ENCODE measurements at places on chromosomes 5 and 9.

DNA sequence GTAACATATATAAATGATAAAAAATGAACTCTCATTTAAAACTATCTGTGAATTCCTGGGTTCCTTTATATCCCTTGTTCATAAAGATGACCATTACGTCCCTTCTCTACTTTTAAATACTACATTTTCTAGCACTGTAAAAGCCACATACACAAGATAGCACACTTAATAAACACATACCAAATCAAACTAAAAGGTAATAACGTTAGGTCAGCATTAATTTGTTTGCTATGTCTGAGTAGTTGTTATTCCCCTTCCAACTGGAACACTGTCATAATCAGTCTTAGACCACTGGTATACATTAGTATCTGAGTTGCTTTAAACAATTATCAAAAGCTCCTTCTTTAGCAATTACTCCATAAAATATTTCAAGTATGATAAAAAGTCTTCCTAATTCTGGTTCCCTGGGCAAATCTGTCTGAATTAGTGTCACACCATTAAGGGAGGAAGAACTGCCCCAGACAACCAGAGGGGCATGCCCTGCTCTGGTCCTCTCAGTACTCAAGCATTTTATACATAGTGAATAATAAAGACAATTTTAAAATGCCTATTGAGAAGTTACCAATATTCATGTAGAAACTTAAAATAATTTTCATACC is 98.1 kb downstream of the RAPGEF6 start:
- no peak for DNase-seq

DNA sequence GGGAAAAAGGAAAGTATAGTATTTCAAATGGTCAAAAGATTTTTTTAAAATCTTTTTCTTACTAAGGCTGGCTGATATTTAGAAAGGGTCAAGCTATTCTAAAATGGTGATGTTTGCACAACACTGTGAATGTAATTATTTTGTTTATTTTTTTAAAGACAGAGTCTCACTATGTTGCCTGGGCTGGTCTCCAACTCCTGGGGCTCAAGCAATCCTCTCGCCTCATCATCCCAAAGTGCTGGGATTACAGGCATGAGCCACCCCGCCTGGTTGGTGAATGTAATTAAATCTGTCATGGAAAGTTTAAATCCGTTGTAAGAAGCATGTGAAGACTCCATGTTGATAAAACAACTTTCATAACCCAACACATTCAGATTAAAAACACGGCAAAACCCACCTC is 2.6 kb downstream of the UBTD2 start:
- DNase-seq, result peak; percentile 29

DNA sequence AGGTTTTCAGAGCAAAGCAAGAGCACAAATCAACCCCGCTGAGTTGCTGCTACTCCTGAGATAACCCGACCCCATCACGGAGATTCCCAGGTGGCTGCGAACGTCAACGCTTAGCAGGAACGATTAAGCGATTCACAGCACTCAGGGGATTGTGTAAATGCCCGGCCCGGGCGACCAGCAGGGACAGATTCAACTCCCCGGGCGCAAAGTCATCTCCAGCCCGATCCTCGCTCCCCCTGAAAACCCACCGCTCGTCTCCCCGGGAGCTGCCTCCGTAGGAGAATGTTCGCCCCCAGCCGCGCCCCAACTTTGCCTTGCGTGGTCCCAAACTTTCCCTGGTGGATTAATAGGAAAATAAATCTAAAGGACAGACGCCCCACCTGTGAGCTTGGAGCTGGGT is 685 bp downstream of the SLC24A2 start:
- no peak for DNase-seq

DNA sequence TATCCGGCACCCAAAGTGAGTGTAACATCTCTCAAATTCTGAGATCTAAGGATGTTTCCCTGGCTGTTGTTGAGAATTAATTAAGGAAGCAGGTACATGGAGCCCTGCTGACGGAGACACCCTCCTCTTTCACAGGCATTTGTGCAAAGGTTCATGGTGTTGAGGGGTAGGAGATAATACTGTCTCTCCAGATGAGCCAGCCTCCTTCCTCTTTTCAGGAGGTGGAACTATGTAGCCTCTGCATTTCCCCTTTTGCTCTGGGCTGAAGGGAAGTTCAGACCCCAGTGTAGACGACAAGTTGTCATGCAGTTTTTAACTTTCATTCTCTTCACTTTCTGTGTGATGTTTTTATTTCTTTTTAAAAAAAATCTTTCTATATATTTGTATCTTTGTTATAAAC is 107.5 kb downstream of the GALNT10 start:
- no peak for DNase-seq

DNA sequence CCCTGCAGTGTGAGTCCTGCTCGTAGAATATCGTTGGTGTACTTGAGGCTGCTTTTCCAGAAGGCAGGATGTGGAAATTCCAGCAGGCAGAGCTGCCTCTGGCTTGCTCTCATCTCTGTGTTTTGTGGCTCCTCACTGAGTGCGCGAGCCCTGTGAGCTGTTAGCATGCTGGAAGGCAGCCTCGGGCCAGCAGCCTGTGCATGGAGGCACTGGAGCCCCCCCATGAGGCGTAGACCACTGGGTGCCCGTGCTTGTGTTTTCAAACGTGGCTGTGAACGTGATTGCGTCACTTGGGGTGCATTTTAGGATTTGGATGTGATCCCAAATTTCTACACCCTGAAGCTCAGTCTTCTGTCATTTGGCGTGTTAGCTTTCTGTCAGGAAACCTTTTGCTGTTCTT is 3.2 kb downstream of the WDR5 start:
- peak; percentile 64 for DNase-seq

GRCh38 chr5:4196744-4197143 is 601.1 kb downstream of the IRX1 start:
- DNase-seq, result no peak

GRCh38 chr9:86486891-86487837 is 133.0 kb upstream of the TUT7 start:
- DNase-seq, result peak; percentile 64

DNA sequence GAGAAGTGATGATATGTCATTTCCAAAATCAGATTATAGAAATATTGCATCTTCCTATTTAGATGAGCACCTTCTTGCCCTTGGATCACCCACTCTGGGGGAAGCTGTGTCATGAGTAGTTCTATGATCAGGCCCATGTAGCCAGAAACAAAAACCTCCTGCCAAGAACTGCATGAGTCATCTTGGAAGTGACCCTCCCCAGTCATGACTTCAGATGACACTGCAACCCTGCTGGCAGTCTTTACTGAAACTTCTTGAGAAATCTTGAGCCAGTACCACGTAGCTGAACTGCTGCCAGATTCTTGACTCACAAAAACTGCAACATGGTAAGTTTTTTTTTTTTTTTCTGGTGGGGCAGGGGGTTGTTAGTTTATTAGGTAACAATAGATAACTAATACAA is 439.6 kb upstream of the PTGER4 start:
- DNase-seq, result no peak

DNA sequence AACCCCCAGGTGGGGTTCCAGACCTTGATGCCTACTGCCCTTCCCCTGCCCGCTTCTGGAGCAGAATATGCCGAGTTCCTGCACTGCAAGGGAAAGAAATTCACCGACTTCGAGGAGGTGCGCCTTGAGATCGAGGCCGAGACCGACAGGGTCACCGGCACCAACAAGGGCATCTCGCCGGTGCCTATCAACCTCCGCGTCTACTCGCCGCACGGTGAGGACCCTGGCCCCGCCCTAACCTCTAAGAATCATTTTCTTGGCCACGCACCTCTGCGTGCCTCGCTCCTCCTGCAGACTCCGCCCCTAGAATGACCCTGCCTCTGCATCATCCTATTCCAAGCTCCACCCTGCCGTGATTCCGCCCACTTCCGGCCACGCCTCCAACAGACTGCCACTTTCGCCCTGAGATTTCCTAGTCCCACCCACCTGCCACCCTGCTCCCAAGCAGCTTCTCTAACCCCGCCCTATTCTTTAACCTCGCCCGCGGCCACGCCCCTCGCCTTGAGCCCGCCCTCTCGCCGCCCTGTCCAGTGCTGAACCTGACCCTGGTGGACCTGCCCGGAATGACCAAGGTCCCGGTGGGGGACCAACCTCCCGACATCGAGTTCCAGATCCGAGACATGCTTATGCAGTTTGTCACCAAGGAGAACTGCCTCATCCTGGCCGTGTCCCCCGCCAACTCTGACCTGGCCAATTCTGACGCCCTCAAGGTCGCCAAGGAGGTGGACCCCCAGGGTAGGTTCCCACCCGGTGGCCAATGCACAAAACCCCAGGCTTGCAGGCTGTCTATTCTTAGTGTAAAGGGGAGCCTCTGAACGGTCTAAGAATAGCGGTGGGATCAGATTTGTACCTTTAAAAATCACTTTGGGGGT is 15.6 kb downstream of the DNM1 start:
- DNase-seq, result peak; percentile 84

- peak; percentile 74 for DNase-seq
These were observed at the start of gene IRX4 for GRCh38 chr5:1882337-1883119. TSS of gene IRX4 (minus strand) at chr5:1882925. CDS start at chr5:1882647, 278 bp downstream.

DNA sequence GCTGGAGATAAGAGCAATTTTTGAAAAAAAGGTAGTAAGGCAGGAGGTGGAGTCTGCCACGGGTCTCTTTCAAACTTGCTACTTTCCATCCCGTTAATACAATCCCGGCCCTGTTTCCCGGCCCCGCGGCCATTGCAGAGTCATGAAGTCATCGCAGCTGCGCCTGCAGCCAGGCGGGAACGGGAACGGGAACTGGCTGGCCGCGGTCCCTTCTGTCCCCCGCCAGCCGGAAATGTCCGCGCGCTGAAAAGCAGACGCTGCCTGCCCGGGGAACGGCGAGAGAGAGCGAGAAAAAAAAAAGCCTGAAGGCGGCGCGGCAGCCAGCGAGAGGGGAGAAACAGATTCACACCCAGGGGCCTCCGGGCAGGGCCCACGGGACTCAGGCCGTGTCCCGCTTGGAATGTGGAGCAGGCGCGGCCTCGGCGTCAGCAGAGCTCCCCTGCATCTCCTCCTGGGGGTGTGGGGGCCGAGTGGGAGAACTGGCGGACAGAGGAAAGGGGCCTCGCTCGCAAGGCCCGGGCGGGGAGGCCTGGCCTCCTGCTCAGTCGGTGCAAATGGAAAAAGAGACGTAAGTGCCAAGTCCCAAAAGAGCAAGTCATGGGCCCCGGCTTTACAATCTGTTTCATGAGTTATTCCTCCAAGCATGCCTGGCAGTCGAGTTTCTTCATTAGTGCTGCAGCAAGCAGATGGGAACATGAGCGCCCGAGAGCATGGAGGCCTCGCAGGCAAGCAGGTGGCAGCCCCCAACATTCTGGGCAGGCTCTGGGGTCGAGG is 201.2 kb upstream of the GAS1 start:
- peak; percentile 92 for DNase-seq

- DNase-seq, result no peak
These were observed 611.4 kb downstream of the SEMA5A start for GRCh38 chr5:8934455-8934854.

DNA sequence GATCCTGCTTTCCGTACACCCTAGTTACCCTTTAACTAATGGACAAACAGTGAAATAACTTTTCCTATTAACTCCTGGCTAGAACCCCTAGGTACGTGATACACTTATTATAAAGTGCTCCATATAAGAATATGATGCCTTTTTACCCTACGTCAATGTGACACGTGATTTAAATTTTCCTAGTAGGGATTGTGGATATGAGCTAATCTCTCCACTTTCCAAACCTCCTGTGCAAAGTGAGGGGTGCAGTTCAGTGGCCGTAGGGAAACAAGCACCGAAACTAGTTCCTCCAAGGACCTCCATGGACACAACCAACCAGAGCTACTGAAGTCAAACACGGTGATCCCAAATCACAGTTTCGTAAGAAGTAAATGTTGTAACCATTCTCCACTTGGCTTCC is 19.3 kb downstream of the NFIB start:
- no peak for DNase-seq

DNA sequence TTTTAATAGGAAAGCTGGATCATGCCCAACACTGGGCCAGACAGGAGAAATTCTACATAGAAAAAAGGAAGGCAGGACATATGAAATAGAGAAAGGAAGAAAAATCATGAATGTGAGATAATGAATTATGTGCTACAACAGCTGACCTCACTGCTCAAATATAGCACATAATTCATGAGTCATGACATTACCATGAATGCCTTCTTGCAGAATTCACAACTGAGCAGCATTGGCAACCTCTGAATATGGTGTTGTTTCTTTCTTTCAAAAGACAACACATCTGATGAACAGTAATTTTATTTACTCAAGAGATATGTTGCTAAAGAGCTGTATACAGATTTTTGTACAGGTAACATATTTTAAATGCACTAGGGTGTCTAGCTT is 34.4 kb downstream of the APBA1 start:
- peak; percentile 69 for DNase-seq

DNA sequence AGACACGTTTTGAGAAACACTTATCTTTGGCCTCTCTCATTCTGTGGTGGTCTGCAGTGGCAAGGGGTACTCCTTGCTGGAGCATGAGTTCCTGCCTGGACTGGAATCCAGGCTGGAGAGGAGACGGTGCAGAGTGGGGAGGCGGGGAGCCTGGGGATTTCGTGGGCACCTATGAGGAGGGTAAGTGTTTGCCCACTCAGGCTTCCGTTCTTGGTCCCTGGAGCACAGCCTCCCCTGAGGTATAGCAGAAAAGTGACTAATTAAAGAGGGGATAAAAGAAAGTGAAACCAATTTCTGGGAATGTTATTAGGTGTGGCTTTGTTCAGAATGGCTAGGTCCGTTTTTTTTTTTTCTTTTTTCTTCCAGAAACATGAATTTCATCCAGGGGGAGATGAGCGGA is 90.8 kb downstream of the ARHGAP26 start:
- no peak for DNase-seq

DNA sequence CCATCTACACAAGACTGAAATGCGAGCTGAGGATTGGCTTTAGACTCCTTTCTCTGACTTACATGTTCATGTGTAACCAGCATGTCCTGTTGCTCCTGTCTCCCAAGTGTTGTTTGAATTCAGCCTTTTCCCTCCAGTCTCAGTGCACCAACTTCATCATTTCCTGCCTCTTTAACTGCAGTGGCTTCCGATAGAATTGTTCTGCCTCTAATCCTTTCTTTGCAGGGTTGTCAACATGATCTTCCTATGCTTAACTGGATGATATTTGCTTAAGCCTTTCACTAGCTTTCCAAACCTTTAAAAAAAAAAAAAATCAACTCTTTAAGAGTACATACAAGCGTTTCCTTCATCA is 6.7 kb upstream of the FYB1 start:
- no peak for DNase-seq

GRCh38 chr9:134134949-134135342 is 936 bp upstream of the WDR5 start:
- DNase-seq, result no peak

DNA sequence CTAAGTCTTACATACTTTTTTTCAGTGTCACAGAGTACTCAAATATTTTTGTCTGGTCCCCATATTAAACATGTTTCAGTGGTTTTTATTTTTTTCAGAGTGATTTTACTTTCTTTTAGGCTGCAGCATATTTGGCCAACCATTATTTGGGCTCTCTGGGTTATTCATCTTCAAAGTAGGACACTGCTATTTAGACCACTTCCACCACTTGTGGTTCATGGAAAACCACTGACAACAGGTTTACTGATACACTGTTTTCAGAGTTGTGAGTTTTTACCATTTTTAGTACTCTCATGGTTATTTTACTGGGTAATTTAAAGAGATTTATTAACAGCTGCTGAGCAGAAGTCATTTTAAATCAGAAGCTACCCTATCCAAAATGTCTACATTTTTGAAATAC is 437.6 kb downstream of the KIAA0825 start:
- DNase-seq, result no peak

- no peak for DNase-seq
These were observed 4.3 kb upstream of the LNPEP start for GRCh38 chr5:96931605-96932004.

GRCh38 chr9:126303488-126303887 is 23.1 kb upstream of the MVB12B start:
- no peak for DNase-seq
